Stimulated activated CD8-positive, alpha-beta memory T cell treated with anti-CD3 and anti-CD28 coated beads, Interleukin-15, amount 100 ng/mL, for 24 hours (primary cell): ENCODE measurements at places on chromosomes 2 and 18.

DNA sequence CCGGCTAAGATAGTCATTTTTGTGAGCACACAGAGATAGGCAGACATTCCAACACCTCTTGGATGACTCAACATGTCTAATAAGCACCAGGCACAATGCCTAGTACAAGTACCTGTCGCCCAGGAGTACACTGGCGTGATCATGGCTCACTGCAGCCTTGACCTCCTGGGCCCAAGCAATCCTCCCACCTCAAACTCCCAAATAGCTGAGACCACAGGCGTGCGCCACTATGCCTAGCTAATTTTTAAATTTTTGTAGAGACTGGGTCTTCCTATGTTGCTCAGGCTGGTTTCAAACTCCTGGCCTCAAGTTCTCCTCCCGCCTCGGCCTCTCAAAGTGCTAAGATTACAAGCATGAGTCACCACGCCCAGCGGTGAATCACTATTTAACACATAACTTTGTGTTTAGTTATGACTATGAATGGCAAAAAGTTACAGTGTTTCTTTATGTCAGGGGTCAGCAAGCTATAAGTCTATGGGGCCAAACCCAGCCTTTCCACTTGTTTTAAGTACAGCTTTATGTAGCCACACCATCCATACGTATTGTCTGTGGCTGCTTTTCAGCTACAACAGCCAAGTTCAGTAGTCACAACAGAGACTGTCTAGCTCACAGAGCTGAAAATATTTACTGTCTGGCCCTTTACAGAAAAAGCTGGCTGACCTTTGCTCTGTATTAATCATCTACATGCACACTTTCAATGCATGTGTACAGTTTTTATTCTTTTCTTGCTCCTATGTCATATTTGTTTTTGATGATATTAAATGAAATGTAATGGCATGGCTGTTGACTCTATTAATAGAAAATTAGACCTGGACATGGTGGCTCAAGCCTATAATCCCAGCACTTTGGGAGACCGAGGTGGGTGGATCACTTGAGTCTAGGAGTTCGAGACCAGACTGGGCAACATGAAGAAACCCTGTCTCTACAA lies 18.7 kb downstream of the ORC2 start:
- DNase-seq, result peak; percentile 19

- DNase-seq, result no peak
Observed at GRCh38 chr18:47898055-47898454, 32.4 kb downstream of the SMAD2 start.

DNA sequence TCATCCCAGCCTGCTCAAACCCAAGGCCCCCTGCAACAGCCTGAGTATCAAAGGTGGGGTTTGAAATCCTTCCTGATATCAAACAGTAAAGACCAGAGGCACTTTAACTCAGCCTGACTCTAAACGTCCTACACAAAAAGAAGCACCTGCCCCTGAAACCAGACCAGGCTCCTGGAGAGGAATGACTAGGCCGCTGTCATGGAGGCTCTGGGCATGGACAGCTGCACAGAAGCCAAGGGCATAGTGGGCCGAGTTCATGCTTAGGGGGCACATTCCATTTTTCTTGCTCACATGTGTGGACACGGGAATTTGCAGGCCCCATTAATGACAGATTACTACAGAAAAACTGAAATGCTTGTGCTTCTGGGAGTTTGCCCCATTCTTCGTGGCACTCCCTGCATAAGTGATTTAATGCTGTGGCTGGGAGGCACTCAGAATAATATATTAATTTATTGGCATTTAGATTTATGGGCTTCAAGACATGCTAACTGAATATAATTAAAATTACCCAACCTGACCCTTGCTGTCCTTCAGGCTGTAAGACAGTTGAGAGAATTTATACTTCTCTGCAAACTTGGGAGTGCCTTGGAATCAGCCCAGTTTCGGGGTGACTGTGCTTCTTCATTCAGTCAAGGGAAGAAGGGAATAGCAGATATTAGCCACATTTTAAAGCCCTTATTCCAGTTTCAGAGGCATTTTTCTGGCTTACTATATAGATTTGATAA lies 105.5 kb downstream of the GYPC start:
- DNase-seq, result no peak

DNA sequence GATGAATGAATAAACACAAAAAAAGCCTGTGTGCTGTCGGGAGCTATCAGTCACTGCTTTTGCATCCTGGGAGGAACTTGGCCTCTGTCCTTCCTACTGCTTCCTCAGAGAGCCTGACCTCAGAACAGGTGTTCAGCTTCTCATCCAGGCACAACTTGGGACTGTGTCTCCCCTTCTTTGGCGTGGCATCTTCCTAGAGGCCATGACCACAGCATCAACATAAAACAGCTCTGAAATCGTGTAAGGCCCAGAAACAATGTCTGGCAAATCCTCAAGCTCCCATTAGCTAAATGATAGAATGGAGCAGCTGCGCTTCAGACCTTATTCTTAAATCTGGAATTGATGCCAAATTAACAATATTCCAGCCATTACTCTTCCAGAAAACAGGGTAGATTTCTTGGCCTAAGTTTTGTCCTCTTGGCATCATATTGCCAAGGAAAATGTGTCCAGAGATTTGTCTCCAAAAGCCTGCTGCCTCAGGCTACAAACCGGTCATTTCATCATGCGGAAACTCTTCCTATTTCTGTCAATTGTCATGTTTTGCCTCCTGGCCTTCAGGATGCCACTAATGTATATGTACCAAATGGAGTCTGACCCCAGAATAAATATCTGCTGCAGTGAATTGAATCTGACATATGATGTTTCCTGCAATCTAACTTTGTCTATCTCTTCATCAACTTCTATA lies 53.2 kb upstream of the RAB27B start:
- no peak for DNase-seq

DNA sequence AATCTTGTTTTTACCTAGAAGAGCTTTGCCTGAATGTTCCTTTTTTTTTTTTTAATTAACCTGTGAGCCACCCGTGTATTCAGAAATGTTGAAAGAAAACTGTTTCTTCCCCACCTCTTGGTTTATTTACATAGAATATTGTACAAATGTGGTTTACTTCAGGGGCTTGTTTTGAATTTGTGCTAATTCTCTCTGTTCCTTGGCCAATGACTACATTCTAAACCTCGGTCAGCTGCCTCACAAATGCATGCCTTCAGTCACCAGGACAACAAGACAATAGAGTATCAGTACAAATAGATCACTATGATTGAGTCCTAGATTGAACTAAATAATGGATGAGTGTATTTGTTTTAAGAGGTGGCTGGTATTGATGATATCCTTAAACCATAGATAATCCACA lies 36.0 kb downstream of the AGFG1 start:
- no peak for DNase-seq

DNA sequence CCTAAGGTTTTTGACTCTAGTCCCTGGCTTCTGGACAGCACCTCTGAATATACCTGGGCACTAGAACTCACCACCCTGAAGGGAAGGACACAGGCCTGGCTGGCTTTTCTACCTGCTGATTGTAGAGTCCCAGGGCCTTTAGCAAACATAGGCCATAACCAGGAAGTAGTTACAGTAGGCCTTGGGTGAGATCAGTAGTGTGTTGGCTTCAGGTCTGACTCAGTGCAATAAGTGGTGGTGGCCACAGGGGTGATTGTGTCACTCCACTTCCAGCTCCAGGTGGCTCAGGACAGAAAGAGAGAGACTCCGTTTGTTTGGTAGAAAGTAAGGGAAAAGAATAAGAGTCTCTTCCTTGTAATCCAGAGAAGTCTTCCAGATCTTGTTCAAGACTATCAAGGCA lies 101.7 kb upstream of the LGALSL start:
- no peak for DNase-seq

GRCh38 chr2:206442474-206442832 lies 879 bp upstream of the ADAM23 start:
- no peak for DNase-seq

DNA sequence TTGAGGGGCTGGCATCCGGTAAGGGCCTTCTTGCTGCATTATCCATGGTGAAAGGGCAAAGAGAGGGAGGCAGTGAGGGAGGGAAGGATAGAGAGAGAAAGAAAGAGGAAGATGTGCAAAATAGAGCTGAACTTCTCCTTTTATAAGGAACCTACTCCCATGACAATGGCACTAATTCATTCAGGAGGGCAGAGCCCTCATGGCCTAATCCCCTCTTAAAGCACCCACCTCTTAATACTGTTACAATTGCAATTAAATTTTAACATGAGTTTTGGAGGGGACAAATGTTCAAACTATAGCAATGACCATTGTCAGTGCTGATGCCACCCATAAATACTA lies 60.2 kb downstream of the CXCR4 start:
- DNase-seq, result no peak

DNA sequence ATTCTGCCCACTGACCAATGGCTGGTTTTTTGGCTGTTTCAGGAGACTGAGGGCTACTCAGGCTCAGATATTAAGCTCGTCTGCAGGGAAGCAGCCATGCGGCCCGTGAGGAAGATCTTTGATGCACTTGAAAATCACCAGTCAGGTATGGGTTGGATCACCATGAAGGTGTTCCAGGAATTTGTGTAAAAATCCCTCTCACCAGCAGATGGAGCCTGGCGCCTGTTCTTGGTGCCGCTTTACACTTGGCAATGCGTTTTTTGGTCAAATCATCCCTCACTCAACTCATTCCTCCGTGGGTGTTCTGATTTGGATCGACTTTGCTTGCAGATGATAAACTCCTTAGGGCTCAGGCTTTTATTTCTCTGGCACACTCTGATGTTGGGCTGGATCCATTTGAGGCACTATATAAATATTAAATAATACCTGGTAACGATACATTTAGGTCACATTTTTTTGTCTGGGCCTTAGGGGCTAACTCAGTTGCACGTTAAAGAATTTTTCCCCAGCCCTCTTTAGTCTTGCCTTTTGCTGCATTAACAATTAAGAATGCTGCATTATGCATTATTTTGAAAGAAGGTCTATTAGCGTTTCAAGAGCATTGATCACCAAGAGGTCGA lies 50.0 kb downstream of the HDHD2 start:
- DNase-seq, result peak; percentile 9

GRCh38 chr18:57073501-57074187 lies 73.2 kb upstream of the BOD1L2 start:
- no peak for DNase-seq

DNA sequence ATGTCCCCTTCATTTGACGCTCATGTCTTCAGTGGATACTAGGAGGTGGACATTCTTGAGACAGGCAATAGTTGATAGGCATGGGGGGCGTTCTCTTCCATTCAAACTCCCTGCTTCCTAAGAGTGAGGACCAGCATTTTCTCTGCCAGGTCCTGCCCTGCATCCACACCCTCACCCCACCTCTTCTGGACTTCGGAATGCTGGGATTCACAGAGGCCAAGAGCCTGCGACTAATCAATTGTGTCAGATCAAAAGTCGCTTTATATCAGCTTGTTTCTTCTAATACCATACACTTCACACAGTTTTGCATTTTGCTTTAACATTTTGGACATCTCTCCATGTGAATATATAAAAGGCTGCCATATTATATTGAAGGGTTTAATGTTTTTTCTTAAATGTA lies 210.7 kb downstream of the CCDC102B start:
- DNase-seq, result no peak

GRCh38 chr2:45269149-45269793 lies 260.0 kb upstream of the SIX2 start:
- no peak for DNase-seq

DNA sequence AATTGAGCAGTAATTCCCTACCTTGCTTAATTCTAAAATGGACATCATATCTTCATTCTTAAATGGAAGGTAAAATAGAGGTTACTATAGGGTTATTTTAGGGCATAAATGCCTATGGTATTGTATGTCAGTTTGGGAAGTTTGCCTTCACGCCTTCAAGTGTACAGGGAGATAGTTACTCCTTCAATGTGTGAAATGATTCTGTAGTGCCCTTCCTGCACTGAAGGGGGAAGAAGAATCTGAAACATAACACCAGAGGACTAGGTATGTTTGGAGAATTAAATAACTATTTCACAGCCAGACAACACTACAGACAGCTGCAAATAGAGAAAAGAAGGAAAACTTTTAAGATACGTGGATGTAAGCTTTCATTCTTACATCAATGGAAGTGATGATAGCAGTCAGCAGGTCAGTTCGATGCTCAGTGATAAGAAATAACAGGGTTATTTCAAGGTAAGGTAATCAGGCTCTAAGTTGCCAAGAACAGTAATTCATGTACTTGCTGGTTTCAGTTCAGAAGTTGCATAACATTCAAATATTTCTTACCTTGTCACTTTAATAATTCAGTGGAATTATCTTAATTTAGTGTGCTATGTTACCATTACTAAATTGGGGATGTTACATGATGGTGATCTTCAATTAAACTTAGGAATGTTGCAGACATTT lies 4.0 kb downstream of the PKP4 start:
- DNase-seq, result no peak

GRCh38 chr18:74806700-74807416 lies 209.2 kb downstream of the ZNF407 start:
- DNase-seq, result no peak

- no peak for DNase-seq
Observed at GRCh38 chr2:153408710-153409385, 69.7 kb downstream of the RPRM start.

- no peak for DNase-seq
Observed at GRCh38 chr2:98467082-98467536, 22.5 kb downstream of the INPP4A start.

GRCh38 chr2:79235135-79235534 lies 75.6 kb upstream of the REG3A start:
- no peak for DNase-seq

GRCh38 chr2:62627667-62628066 lies 77.8 kb upstream of the EHBP1 start:
- no peak for DNase-seq

DNA sequence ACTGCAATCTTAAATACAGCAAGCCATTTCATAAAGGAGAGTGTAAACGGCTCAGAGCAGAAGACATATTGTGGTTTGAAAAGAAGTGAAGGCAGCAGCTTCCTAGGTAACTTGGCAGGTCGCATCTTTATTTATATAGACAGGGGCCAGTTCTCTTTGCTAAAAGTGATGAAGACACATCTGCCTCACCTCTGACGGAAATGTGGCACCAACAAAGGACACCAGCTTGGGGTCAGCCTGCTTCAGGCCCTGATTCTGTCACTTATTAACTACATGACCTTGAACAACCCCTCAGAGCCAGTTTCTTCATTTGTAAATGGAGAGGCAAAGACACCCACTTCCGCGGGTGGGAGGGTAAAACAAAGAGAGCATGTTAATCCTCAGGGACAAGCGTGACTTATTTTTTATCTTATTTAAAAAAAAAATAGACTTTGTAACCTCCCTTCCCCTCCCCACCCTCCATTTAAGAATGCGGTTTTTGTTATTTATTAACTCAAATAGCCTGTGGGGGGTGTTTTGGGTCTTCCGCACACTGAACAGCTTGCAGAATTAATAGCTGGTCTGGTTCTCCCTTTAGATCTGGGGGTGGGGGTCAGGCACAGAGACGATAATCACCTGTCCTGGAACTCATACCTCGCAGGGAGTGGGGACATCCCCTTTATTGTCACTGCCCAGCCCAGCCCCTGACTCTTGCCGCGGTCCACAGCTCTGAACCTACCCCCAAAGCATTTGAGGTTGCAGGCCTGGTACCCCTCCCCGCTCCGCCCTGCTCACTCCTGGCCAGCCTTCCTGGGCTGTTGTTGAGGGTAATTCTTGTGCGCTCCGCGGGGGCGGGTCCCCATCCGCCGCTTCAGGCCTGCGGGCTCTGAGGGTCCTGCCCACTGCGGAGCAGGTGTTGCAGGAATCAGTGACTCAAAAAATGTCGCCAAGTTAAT lies 64.2 kb upstream of the TMEM17 start:
- no peak for DNase-seq
